ENCODE measurements at places on chromosomes 7 and 10. TPM values are rescaled to one million over a fixed set of nuclear protein-coding genes. Genes with fewer than 3 reads are reported as not detected.

GRCh38 chr10:104416851-104417250, 63.2 kb downstream of the CFAP58 start:
- no peak for DNase-seq

- DNase-seq = peak; percentile 58
These were observed 9.3 kb upstream of the TET1 start for GRCh38 chr10:68550747-68551411.

DNA sequence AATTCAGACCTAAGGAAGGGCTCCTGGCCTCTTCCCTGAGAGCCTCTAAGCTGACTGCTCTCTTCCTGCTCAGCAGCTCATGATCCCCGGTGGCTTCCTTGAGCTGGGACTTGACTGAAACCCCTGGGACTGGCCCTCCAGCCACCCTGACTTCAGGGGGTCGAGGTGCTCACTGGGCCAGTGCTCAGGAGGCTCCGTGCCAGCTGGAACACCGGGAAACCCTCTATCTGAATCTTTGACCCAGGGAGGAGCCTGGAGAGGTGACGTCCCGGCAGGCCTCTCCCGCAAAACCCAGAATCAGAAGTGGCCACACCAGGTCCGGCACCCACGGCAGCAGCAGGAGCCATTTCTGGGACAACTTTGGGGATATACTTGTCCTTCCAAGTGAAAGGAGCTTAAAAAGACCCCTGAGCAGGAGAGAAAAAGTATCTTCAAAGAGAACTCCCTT, 110.7 kb downstream of the WDR37 start:
- DNase-seq = no peak

LRRD1 gene
- total RNA-seq = 0.59 TPM

- DNase-seq = no peak
These were observed 434.3 kb downstream of the MDFIC start for GRCh38 chr7:115356139-115356746.

GRCh38 chr7:77157446-77157845, 35.0 kb downstream of the CCDC146 start:
- no peak for DNase-seq

GRCh38 chr7:124171068-124171467, 138.2 kb upstream of the TMEM229A start:
- peak; percentile 9 for DNase-seq

CALCR gene
- 0.62 TPM for total RNA-seq

All from endothelial cell (in vitro differentiated cells).